ENCODE measurements at places on chromosomes 12 and 14.

DNA sequence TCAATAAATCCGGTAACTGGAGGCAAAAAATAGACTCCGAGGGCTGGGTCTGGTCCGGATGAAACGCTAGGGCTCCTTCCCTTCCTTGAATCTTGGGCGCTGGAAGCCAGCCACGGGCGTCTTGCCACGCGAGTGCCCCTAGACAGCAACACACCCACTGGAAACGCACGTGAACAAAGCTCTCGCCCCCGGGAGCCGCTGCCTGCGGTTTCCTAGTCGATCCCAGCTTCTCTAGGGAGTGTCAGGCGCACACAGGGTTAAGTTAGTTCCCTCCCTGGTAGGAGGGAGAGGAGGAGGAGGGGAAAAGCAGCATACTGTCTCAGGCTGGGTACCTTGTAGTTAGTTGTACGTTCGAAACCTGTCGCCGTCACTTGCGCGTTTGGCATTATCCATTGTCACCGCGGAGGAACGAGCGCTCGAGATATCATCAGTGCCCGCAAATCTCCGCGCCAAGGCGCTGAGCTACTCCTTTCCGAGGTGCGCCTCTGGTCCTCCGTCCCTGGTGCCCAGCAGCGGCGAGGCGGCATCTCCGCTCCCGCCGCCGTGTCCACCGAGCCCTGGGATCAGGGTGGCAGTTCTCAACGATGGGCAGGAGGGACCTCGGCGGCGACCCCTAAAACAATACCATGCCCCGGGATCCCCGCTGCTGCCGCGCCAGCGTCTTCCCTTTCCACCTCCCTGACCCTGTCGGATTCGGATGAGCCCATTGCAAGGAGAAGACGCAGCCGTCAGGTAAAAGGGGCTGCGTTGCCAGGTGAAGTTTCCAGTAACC is at the start of gene FLRT2:
FLRT2 (plus strand) TSS at position 342 of the 772 bp plus-strand sequence. CDS start 91,371 bp downstream, outside the sequence.
- DNase-seq = no peak

- peak; percentile 74 for DNase-seq
Measured at GRCh38 chr14:90795744-90796143, 20.5 kb downstream of the TTC7B start.

- DNase-seq = no peak
Measured at GRCh38 chr12:2683283-2684025, 111.3 kb upstream of the FKBP4 start.

DNA sequence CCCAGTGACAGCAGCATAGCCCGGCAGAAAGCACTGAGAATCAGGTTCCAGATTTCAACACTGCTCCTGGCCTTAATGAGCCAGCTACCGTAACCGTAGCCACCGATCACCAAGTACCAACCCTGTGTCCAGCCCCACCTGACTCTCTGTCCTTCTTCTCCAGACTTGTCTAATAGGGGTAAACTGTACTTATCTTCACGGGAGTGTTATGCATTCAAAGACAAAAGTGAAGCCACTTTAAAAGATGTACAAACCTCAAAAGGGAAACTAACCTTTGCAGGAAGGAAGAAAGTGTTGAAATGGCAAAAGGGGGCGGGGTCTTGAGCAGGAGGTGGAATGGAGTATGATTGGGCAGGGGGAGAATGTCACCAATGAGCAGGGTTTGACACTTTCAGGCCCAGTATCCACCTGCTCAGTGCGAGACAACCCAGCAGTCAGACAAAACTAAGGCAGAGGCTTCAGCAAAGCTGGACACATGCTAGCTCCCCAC is 226.1 kb downstream of the CHST11 start:
- DNase-seq = no peak

GRCh38 chr12:98466640-98467400 is 48.6 kb upstream of the TMPO start:
- DNase-seq = no peak

DNA sequence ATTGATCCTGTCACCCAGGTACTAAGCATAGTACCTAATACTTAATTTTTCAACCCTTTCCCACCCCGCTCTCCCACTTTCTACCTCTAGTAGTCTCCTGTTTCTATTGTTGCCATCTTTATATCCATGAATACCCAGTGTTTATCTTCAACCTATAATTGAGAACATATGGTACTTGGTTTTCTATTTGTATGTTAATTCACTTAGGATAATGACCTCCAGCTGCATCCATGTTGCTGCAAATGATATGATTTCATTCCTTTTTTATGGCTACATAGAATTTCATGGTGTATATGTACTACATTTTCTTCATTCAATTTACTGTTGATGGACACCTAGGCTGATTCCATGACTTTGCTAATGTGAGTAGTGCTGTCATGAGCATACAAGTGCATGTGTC is 547.3 kb upstream of the NOVA1 start:
- DNase-seq = no peak

GRCh38 chr12:3311027-3311402 is 180.0 kb upstream of the PRMT8 start:
- DNase-seq = peak; percentile 74

DNA sequence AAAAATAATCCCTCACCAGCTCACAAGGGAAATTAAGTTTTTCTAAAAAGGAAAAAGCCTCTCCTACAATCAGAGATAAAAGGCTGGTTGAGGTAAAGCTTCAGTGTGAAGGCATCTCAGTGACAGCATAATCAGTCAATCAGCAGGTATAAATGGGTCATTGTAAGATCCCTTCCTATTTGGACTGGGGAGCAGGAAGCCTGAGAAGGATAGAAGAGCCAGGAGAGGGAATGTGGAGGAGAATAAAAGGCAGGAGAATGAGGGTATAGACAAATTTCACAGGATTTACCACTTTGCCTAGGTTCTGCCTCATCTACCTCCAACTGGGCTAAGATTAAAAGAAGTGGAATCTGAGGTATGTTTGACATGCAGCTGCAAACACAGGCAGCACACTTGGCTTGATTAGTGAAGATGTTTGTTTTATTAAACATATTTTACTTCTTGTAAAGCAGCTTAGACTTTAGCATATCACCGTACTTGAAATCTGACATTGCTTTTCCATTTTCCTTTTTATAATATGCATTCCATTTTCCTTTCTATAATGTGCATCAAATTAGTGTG is 479.1 kb upstream of the USP15 start:
- DNase-seq = no peak

GRCh38 chr12:43893670-43894069 is 57.8 kb downstream of the TMEM117 start:
- peak; percentile 64 for DNase-seq

DNA sequence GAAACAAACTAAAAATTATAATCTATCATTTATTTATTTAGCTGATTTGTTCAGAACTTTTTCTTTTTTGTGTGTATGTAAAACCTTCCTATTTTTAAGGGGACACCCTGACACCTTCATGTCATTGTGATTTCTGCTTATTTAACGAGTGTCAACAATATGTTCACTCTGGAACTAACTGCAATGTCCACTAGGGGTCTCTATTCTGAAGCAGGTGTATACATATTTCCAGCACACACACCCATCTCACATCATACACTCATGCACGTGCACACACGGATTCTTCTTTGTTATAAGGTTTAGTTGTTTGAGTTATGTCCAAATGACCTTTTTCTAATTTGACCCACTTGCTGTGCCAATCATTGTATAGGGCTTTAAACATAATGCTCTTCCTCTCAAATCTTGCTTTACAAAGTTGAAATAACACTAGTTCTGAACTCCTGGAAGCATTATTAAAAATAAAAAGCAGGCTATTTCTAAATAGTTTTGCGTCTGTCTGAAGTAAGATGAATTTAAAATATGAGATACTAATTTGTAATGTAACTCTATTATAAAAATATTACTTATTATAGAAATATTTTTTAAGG is 15.5 kb downstream of the E2F7 start:
- peak; percentile 66 for DNase-seq

GRCh38 chr14:97900196-97900854 is 1103.1 kb downstream of the VRK1 start:
- DNase-seq = no peak

GRCh38 chr14:81144824-81145603 is 75.7 kb downstream of the GTF2A1 start:
- peak; percentile 44 for DNase-seq
